ENCODE measurements at places on chromosomes 3 and 15.

DNA sequence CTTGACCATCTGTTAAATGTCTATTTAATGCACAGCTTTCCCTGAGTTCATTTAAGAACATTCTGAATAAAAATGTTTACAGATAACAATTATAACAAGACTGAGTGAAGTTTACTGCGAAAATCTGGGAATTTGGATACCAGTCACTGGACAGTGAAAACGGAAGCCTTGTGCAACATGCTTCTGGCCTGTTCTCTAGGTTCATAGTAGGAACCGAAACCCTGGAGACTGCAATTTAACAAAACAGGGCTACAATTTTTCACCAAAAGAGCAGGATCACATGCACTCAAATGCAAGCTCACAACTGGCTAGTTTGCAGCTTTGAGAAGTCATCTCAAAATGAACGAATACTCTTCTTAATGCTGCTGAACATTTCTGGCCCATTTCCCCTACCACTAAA, 435.9 kb downstream of the NR2F2 start:
- no peak for DNase-seq

DNA sequence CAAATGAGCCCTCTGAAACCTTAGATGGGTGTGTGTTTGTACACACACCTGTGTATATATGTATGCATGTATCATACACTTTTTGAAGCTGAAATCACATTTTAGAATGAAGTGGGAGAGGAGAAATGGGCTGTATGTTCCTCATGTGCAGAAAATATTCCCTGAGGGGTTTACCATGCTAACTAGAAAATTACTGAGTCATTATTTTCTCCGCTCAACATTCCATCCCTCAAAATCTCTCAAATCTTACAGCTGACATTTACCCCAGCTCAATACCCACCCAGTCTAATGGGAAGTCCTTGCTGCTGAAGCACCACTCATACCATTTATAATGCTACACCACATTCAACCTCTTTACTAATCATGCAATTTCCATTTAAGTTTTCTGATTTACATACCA, 138.6 kb downstream of the P2RY1 start:
- no peak for DNase-seq

- DNase-seq = no peak
These were observed 9.6 kb downstream of the ARHGEF3 start for GRCh38 chr3:56792193-56792592.

- DNase-seq = no peak
These were observed 126.8 kb downstream of the MDFIC2 start for GRCh38 chr3:70185661-70186060.

GRCh38 chr3:8489278-8489792, 12.3 kb upstream of the LMCD1 start:
- no peak for DNase-seq

- no peak for DNase-seq
These were observed 22.5 kb downstream of the CCR4 start for GRCh38 chr3:32973982-32974381.

DNA sequence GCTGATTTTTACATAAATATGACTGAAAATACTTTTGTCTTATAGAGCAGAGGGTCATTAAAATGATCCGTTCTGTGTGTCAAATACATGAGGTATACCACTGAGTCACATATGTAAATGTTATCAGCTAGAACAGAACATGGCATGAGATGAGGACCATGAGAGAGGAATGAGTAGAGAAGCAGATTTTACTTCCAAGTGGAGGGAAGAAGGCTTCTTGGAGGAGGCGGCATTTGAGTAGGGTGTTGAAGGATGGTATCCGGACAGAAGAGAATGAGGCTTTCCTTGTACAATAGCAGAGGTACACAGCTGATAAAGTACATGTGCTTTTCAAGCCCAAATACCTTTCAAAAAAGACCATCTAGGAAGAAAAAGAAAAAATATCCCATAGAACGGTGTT, 4.8 kb downstream of the LIPC start:
- no peak for DNase-seq

GRCh38 chr3:151976211-151977050, 103.0 kb downstream of the SUCNR1 start:
- DNase-seq = no peak

DNA sequence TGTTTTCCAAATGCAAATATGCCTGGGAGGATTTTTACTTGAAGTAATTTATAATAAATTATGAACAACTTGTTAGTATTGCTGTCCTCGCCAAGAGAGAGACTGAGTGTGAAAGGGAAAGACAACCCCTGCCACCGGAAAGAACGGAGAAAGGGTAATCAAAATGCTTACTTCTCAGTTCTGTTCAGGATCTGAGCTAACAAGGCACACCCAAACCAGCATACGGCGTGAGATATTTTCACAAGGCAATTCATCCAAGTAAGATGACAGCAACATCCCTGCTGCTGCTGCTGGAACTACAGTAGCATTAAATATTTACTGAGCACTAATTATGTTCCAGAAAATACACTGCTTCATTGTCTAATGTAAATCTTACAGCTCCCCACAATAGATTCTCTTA, 96.1 kb downstream of the KBTBD8 start:
- no peak for DNase-seq

DNA sequence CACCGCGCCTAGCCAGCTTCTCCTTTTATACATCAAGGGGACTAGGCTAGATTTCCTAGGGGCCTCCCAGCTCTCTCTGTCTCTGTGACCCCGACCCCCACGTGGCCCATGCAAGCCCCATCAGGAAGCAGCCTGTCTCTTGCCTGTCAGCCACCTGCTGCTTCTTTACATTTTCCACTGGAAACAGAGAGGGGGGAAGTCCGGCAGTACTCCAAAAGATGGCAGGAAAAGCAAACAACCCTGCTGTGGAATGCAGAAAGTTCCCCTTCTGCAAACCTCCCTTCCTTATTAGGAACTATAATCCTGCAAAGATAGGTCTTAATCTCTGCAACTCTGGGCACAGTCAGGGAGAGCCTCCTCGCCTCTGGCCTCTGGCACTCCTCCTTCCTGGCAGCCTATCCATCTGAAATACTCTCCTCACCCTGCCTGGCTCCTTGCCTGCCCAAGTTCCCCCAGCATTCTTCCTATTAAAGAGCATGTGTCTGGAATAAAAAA, 47.4 kb upstream of the HACD2 start:
- DNase-seq = no peak

DNA sequence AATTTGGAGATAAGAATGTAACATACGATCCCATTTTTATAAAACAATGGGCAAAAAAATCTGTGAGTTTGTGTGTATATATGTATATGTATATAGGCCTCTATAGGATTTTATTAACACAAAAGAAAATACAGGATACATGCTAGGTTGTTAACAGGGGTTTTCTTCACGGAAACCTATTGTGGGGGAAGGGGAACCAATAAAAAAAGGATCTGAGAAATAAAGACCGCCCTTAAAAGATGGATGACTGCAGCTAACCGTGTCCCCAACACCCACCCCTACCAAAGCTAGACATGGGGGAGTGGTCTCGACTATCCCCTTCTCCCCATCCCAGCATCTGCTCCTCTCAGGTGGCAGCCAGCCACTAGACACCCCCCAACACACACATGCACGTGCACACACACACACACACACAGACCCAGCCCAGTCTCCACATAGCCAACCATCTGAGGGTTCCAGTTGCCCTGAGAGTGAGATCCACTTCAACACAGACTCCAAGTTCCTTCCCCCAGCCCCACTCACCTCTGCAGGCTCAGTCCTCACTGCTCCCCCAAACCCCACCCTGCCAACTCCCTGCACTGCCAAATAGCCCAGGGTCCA, 132.9 kb downstream of the TPRA1 start:
- no peak for DNase-seq

- DNase-seq = no peak
These were observed 98.9 kb downstream of the NEDD4 start for GRCh38 chr15:55894399-55894965.

DNA sequence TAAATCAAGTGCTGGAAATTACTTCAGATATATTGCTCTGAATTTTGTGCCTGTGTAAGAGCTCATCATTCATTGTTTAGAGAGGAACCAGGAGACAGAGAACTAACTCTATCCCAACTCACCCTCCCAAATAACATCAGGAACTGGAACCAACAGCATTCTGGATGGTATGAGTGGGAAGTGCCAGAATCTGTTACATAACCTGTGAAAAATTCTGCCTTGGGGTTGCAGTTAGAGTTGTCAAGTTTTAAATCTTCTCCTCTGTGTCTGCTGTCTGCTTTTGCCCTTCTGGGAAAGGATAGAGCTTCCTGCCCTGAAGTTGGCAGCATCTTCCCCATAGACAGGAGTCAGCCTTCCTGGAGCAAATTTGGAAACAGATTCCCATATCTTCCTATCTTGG, 41.2 kb downstream of the TIMP4 start:
- DNase-seq = no peak

DNA sequence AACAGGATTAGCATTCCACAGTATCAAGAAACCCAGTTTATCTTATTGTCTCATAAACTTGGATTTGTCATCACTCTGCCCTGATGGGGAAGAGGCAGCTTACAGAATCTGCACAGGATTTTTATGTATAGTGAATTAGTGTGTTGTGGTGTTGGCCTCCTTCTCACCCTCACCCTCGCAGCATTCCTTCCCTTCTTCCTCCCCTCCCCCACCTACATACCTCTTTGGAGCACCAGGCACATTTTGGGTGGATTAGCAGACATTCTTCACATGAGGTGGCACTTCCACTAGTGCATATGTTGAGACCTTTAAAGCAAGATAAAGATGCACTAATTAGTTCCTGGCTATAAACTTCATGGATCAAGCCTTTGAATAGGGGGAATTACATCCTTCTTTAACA, 13.9 kb downstream of the ITGB5 start:
- DNase-seq = no peak

DNA sequence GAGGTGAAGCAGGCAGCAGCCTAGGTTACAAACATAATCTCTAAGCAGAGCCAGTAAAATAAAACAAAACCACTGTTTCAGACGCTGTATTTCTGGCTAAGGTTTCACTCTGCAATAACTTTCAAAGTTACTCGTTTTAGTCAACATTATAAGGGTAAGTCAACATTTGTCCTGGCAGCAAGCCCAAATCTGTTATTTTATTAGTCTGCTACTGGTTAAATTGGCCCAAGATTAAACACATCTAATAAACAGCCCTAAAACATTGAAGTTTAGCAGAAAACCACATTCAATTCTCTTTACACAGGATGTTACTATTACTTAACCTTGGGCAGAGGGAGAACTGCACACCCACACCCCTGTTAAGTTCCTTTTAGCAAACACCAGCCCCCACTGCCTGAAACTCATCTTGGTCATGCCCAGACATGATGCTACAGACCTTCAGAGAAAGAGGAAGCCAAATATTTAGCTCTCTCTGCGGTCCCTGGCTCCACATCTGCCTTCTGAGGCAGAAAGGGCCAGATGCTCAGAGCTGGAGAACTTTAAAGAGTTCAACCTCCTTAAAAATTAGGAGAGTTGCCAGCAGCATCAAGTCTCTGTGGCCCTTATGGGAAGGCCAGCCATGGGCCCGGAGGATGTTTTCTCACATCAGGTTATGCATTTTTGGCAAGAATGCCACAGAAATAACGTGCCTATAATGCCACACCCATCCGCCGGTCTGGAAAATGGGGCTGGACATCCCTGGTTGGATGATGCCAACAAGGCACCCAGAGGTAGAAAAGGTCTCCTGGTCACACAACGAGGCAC, 17.9 kb downstream of the ARHGEF3 start:
- DNase-seq = peak; percentile 44

DNA sequence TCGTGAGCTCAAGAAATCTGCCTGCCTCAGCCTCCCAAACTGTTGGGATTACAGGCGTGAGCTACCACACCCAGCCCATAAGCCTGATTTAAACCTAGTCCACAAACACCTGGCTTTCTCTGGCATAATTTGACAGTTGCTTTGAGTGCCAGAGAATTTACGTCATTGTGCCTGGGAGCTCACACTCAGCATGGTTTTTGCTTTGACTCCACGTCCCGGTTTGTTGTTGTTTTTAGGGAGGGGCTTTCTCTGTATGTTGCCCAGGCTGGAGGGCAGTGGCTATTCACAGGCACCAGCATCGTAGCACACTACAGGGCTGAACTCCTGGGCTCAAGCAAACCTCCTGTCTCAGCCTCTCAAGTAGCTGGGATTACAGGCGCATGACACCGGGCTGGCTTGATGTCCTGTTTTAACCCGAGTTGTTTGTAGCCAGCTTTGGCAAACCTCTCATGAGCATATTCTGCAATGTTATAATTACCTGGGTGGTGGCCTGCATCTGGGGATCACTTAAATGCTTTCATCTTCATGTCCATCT, 32.7 kb downstream of the CEMIP start:
- no peak for DNase-seq

All from esophagus squamous epithelium (tissue), 5 donors.